Activated CD8-positive, alpha-beta T cell treated with anti-CD3 and anti-CD28 coated beads, Interleukin-2, amount 10 ng/mL, durations not matched to agents 7 days and 5 days (primary cell): ENCODE measurements at places on chromosomes 2 and 18.

DNA sequence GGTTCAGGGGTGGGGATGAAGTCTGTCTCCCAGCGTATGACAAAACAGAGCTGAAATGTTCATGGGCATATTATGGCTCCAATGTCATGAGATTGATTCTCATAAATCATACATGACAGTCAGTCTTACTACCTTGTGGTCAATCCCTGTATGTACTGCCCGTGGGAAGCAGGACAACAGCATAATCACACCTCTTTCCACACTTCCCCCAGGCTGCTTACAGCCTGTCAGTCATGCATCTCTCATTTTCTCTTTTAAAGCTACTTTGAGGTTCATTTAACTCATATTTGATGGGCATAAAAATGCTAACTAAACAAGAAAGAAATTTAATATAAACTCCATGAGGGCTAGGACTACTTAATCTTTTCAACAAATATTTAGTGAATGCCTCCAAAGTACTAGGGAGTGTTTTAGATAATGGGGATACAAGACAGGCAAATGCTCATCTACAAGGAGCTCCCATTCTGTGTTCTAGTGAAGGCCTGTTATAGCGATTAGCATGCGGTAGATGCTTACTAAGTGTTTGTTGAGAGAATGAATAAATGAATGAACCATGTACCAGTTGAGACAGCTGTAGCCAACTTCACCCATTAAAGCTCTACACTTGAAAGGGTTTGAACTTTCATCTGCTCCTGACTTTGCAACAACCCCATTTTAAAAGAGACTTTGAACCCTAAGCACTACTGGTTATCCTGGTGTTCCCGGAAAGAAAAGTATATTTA lies 89.1 kb downstream of the ALPK2 start:
- H3K4me1 ChIP-seq: peaks cover 47% of the 10 kb centered on the region
- DNase-seq: no peak
- no peak overlapping the region for H3K27ac ChIP-seq
- H3K36me3 ChIP-seq: no peaks in the 10 kb centered on the region
- H3K4me3 ChIP-seq: no peak overlapping the region

DNA sequence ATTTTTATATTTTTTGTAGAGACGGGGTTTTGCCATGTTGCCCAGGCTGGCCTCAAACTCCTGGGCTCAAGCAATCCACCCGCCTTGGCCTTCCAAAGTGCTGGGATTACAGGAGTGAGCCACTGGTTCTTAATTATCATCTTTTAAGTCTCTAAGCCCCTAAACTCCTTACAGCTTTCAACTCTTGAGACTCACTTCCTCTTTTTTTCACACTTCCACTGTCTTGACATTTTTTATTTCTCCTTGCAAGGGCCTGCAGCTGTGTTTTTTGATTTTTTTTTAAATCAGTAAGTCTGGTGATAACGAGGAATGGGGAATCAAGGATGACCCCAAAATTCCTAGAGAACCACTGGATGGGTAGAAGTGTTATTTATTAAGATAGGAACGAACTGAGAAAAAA lies 8.6 kb upstream of the ABCB11 start:
- peaks cover 6% of the 10 kb centered on the region for H3K36me3 ChIP-seq
- peaks cover 2% of the 10 kb centered on the region for H3K27me3 ChIP-seq
- DNase-seq: no peak
- H3K27ac ChIP-seq: no peak overlapping the region
- H3K4me1 ChIP-seq: peaks cover 10% of the 10 kb centered on the region

- no peak overlapping the region for H3K27ac ChIP-seq
- H3K27me3 ChIP-seq: peaks cover 32% of the 10 kb centered on the region
- H3K36me3 ChIP-seq: peaks cover 4% of the 10 kb centered on the region
- H3K4me3 ChIP-seq: no peak overlapping the region
- no peak for DNase-seq
These were observed 79.0 kb downstream of the CRACDL start for GRCh38 chr2:98857001-98857400.

DNA sequence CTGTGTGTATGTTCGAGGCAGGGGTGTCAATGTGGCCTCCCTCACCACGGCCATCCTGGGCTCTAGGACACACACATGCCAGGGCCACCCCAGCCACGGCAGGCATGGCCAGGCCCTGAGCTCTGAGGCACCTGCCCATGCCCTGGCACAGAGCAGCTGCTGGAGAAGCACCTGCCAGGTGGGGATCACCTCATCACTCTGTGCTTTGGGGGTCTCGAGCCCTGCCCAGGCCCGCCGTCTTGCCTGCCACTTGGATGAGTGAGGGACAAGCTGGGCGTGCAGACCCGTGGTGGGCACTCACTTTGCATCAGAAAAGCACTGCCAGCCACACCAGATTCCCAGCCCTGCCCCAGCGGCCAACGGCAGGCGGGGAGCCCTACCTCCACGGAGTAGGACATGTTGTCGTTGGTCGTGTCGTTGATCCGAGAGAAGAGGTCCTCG lies 33.1 kb downstream of the KIF1A start:
- DNase-seq: no peak
- H3K27ac ChIP-seq: no peak overlapping the region
- no peaks in the 10 kb centered on the region for H3K4me1 ChIP-seq
- H3K4me3 ChIP-seq: no peak overlapping the region
- no peaks in the 10 kb centered on the region for H3K27me3 ChIP-seq
- H3K36me3 ChIP-seq: no peaks in the 10 kb centered on the region

DNA sequence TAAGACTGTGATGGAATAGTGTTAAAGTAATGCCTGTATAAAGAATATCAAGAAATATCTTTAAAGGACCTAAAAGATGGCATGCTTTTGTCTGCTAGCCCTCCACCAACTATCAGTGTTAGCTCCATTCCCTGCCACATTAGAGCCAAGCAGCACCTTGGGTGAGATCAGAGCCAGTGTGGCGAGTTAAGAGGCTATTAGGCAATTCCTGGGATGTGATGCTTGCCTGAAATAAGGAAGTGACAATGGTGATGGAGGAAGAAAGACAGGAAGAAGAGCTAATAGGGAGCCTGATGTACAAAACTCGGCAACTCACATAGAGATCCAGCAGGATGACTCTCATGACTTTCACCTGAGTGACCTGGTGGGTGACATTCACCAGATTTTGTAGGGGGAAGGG lies 143.5 kb downstream of the ZEB2 start:
- H3K27ac ChIP-seq: no peak overlapping the region
- peaks cover 1% of the 10 kb centered on the region for H3K36me3 ChIP-seq
- H3K4me1 ChIP-seq: peaks cover 2% of the 10 kb centered on the region
- H3K27me3 ChIP-seq: peaks cover 14% of the 10 kb centered on the region
- DNase-seq: no peak

DNA sequence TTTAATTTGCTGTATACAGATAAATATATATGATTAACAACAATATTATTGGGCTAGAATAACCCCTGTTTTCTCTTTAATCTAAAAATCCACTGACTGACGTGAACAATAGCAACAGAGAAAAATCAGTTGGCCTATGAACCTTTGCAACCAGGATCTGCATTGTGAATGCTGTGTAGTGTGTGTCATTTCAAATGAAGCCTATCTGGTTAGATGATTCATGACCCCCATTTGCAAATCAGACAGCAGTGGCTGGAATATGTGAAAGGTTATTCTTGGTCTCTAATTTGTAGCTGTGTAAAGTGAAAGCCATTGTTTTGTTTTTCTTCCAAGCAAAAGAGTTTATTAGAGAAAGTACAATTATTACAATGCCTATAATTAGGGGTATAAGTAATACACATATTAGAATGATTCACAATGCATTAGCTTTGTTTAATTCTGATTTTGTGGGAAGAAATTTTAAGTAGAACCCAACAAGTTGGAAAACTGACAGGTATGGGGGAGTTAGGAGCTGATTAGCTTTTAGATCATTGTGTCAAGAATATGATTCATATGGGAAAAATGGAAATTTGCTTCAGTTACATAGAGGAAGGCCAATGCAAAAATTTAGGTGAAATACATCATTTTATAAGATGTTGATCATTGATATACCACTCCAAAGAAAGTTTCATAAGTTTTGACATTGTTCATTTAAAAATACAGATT lies 1362.2 kb upstream of the TMEFF2 start:
- H3K27ac ChIP-seq: no peak overlapping the region
- no peaks in the 10 kb centered on the region for H3K36me3 ChIP-seq
- H3K4me1 ChIP-seq: no peaks in the 10 kb centered on the region
- no peak for DNase-seq
- H3K4me3 ChIP-seq: no peak overlapping the region

DNA sequence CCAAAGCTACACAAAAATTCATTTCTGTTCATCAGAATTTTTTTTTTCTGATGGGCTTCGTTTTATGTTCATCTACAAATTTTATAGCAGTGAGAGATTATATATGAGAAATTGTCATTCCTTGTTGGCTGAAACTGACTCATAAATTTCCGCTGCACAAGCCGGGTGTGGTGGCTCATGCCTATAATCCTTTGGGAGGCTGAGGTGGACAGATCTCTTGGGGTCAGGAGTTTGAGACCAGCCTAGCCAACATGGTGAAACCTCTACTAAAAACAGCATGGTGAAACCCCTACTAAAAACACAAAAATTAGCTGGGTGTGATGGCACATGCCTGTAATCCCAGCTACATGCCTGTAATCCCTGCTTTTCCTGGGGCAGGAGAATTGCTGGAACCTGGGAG lies 72.0 kb downstream of the PLEKHM3 start:
- no peaks in the 10 kb centered on the region for H3K4me1 ChIP-seq
- H3K27ac ChIP-seq: no peak overlapping the region
- DNase-seq: no peak
- no peaks in the 10 kb centered on the region for H3K36me3 ChIP-seq
- no peaks in the 10 kb centered on the region for H3K27me3 ChIP-seq
- H3K4me3 ChIP-seq: no peak overlapping the region

- peak; percentile 71 for DNase-seq
- no peaks in the 10 kb centered on the region for H3K27me3 ChIP-seq
- no peak overlapping the region for H3K27ac ChIP-seq
- peaks cover 3% of the 10 kb centered on the region for H3K36me3 ChIP-seq
- H3K4me1 ChIP-seq: peaks cover 9% of the 10 kb centered on the region
These were observed 9.8 kb upstream of the MREG start for GRCh38 chr2:216023055-216023648.

DNA sequence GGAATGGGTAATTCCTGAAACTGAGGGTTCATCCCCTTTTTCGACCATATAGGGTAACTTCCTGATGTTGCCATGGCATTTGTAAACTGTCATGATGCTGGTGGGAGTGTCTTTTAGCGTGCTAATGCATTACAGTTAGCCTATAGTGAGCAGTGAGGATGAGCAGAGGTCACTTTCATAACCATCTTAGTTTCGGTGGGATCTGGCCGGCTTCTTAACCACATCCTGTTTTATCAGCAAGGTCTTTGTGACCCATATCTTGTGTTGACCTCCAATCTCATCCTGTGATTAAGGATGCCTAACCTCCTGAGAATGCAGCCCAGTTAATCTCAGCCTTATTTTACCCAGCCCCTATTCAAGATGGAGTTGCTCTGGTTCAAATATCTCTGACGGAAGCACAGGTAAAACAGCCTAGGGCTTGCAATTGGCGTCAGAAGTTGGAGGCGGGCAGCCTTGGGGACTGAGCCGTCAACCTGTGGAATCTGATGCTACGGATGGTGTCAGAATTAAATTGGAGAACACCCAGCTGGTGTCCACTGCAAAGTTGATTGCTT lies 19.5 kb downstream of the RALBP1 start:
- peak; percentile 30 for DNase-seq
- no peaks in the 10 kb centered on the region for H3K27me3 ChIP-seq
- H3K4me1 ChIP-seq: peaks cover 27% of the 10 kb centered on the region
- H3K4me3 ChIP-seq: no peak overlapping the region

- H3K27me3 ChIP-seq: peaks cover 2% of the 10 kb centered on the region
- DNase-seq: no peak
- H3K4me1 ChIP-seq: no peaks in the 10 kb centered on the region
- no peak overlapping the region for H3K4me3 ChIP-seq
These were observed 29.3 kb upstream of the SLC40A1 start for GRCh38 chr2:189609853-189610252.

- H3K27me3 ChIP-seq: no peaks in the 10 kb centered on the region
- no peaks in the 10 kb centered on the region for H3K4me1 ChIP-seq
- H3K36me3 ChIP-seq: no peaks in the 10 kb centered on the region
- no peak for DNase-seq
- H3K4me3 ChIP-seq: no peak overlapping the region
These were observed 291.7 kb upstream of the KYNU start for GRCh38 chr2:142585785-142586184.

GRCh38 chr2:84925724-84926376 lies 20.4 kb downstream of the TMSB10 start:
- no peaks in the 10 kb centered on the region for H3K27me3 ChIP-seq
- DNase-seq: peak; percentile 99
- peaks cover 10% of the 10 kb centered on the region for H3K36me3 ChIP-seq
- peak overlapping the region; percentile 89 for H3K4me3 ChIP-seq
- H3K4me1 ChIP-seq: peaks cover 49% of the 10 kb centered on the region
- H3K27ac ChIP-seq: peak overlapping the region; percentile 88

DNA sequence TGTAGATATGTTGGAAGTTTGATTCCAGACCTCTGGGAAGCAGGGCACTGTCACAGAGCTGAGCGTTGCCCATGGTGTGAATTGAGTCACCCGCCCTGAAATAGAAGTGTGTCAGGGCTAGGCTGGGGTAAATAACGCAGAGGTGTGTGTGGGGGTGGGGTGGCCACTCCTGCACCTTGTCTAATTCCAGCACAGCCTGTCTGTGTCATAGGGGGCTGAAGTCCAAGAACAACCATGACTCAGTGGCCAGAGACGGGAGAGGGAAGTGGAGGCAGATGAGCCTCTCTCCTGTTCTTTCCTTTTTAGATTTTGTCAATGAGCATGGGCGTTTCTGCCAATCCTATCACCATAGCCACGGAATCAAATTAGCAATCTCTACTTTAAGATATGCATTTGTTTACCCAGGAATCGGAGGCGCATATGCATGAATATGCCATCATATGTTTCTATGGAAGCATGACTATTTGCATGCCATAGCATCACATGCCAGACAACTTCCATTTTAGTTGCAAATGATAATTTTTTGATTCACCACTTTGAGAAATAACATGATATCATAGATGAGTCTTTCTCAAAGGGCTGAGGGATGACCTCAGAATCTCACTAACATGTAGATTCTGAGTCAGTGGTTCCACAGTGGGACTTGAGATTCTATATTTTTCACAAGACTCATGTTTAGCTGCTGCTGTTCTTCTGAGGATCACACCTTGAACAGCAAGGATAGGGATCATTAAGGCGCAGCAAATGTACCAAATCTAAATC lies 852.9 kb downstream of the DCDC2C start:
- no peaks in the 10 kb centered on the region for H3K27me3 ChIP-seq
- no peaks in the 10 kb centered on the region for H3K4me1 ChIP-seq
- no peak overlapping the region for H3K4me3 ChIP-seq
- no peaks in the 10 kb centered on the region for H3K36me3 ChIP-seq
- no peak overlapping the region for H3K27ac ChIP-seq
- no peak for DNase-seq

- H3K27ac ChIP-seq: no peak overlapping the region
- H3K4me1 ChIP-seq: peaks cover 2% of the 10 kb centered on the region
- no peaks in the 10 kb centered on the region for H3K36me3 ChIP-seq
- H3K27me3 ChIP-seq: peaks cover 2% of the 10 kb centered on the region
- no peak overlapping the region for H3K4me3 ChIP-seq
- DNase-seq: no peak
These were observed 72.1 kb upstream of the PXDN start for GRCh38 chr2:1816414-1816911.
